ENCODE measurements at places on chromosomes 4 and X.

DNA sequence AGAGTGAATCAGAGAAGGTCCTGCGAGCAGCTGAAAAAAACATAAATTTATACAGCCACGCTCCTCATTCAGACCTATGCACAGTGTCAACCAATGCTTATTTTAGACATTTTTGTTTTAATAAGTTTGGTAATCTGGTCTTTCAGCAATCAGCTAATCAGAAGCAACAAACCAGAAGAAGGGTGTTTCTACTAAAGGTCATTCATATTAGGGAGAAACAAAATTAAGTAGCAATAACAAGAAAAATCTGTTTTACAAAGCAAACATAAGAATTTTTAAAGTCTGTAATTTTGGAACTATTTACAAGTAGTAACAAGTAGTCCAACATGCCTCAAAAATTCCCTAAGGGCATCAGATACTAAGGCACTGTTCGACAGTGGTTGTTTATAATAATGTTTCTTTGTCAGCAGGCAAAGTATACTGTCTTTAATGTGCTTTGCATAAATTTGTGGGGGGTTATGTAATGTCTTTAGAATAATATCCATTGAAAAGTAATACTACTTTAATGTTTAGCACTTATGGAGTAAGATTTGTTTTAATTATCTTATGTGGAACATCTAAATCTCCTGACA lies 82.8 kb downstream of the PHOX2B start:
- DNase-seq: no peak

DNA sequence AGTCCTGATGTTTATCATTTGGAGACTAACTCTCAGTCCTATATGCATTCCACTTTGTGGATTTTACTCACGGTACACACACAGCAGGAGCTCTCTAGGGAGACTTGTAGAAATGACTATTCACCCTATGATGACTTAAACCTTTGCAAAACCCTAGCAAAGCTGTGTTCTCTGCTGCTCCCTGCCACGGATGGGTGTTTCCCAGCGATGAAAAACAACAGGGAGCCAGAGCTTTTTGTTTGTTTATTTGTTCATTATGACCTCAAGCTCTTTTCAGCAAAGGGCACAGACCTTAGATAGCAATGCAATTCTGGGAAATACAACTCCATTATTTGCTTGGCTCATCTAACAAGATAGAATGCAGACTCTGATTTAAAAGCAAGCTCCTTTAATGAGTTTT lies 156.6 kb downstream of the GRIA3 start:
- DNase-seq: no peak

DNA sequence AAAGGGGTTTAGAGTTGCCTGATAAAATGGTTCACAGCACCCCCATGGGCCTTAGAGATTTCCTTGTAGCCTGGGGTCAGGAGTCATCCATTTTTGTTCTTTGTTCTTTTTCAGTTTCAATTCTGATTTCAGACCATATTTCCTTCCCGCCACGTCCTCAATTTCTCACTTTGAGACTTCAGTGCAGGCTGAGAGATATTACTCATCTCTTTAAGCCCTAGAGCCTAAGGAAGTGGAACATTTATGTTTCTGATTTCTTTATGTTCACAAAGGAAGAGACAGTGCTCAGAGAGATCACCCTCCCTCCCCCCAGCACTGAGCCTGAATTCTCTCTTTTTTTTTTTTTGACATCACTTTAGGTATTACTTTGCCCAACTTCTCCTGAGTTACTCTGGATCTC lies 56.3 kb downstream of the MSN start:
- DNase-seq: no peak

DNA sequence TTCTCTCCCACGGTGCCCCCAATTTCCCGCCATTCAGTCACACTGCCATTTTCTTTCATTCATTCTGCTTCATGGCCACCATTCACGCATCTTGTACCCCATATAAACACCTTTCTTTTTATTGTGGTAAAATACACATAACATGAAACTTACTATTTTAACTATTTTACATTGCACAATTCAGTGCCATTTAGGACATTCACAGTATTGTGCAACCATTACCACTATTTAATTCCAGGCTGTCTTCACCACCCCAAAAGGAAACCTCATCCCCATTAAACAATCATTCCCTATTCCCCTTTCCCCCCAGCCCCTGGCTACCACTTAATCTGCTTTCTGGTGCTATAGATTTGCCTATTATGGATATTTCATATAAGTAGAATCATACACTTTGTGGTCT lies 15.9 kb downstream of the SPACA5 start:
- DNase-seq: no peak

DNA sequence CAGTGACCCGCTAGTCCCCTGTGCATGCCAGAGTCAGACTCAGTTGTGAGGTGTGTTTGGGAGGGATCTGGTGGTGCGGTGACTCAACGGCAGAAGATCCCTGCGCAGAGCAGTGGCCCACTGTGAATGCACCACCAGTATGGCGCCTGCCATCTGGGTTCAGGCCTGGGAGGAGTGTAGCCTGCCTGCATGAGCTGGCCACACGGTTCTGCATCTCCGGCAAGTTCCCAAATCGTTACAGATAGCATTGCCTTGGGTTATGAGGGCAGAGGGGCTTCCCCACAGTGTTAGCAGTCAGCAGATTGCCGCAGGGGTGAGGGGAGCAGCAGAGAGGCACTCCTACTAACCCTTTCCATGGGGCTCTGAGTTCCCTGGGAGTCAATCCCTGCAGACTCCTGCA lies 629.6 kb downstream of the TLL1 start:
- DNase-seq: no peak

DNA sequence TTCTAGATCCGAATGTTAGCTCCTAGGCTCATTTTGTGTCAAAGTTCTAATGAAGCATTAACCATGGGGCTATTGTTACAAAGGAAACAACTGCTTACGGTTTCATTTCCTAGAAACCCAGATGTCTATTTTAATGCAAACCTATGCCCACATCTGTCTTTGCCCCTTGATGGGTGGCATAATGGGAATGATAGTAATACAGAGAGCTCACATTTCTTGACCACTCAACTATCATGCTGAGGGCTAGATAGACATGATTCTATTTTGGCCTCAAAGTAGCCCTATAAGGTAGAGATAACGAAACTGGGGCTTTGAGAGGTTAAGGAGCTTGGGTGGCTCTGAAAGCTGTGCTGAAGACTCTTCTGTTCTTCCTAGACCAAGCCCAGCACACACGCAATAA lies 1.9 kb downstream of the TLR7 start:
- no peak for DNase-seq

- DNase-seq: no peak
Observed at GRCh38 chr4:96642490-96642889, 802.6 kb downstream of the PDHA2 start.

All from activated T-cell treated with anti-CD3 and anti-CD28 coated beads for 1 hour (primary cell).